B cell (primary cell): ENCODE measurements at places on chromosomes 4 and X.

GRCh38 chr4:84325625-84326024, 173.5 kb downstream of the NKX6-1 start:
- no peak for DNase-seq

- peak; percentile 75 for DNase-seq
Measured at GRCh38 chr4:173168396-173169177, at the start of gene GALNT7. Gene GALNT7, plus strand, starts transcription at chr4:173168811. Its CDS starts 25 bp downstream, at chr4:173168836.

- DNase-seq: no peak
Measured at GRCh38 chr4:94428884-94429283, 22.9 kb upstream of the PDLIM5 start.

DNA sequence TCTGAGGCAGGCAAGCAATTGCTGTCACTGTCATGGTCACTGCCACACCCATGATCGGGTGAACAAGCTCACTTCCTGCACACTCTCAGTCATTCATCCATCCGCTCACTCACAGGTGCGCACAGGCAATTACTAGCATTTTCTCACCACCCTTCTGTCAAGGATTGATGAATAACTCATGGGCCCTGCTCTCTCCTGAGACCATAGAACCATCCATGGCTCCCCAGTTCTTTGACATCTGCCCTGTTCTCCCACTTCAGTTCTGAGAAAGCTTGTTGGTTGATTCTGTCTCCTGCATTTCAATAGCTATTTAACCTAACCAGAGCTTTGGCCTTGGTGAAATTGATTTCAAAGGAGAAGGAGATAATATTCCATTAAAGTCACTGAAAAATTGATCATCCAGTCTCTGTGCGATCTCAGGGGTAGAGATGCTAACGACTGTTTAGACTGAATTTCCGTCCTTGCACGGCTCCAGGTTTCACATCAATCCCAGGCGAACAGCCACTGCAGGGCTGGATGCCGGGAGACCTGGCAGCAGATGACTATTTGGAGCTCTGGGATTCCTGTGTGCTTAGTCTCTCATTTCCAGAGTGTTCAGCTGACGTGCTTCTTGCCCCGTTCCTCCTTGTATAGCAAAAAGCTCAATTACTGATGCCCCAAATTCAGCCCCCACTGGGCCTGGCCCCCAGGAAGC, 36.9 kb upstream of the ADRA2C start:
- DNase-seq: no peak

DNA sequence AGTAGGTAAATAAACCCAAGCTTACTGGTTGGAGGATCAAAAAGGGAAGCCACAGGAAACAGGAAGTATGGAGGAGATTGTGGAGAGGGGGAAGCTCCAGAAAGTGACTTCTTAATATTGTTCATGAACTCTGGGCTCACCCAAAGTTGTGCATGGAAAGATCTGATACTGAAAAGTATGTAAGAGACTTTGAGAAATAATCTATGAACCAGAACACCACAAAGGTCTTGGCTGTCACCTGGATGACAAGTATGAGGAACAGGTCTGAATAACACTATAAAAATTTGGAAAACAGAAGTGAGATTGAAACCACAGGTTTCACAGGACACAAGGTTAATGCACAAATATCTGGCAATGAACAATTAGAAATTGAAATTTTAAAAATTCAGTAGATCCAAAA, 567.4 kb downstream of the INPP4B start:
- DNase-seq: no peak

- no peak for DNase-seq
Measured at GRCh38 chr4:84722720-84723119, 139.8 kb downstream of the CDS1 start.

DNA sequence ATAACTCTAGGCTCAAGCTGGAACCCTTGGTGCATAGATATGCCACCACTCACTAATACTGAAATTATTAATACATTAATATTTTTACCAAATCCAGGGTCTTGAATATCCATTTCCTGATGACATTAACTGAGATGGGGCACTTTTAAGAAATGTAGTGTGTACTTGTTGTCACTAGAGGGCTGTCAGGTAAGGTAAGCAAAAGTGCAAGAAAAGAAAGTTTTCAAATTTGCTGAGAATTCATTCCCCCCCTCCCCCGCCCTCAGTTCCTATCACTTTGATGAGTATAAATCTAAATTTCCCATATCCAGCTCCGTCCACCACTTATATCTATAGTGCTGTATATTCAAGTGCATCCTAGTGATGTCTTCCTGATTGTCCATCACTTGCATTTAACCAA, 20.5 kb upstream of the WDR44 start:
- DNase-seq: no peak

DNA sequence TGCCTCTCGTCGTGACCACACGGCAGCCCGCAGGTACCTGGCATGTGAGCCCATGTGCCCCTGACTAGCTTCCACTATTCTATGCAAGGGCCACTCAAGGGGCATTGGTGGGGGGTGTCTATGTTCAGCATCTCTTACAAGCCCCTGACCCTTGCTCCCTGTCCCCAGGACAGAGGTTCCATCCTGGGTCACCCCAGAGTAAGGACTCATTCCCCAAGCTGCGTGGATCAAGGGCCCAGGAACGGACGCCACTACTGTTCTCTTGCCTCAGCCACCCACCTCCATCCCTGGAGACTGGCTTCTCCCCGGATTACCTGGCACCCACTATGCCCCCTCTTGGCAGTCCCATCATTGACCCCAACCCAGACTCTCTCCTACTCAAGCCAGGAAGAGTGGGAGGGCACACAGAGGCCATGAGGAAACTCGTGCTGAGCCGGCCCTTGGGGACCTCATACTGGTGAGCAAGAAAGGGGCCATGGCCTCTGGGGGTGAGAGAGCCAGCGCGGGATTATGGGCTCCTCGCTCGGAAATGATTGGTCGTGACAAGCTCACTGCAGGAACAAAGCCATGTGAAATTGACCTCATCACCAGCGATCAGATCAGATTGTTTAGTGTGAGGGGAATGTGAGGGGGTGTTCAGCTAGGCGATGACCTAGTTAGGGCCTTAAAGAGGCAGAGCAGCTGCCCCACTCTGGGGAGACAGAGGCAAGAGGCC, 50.1 kb upstream of the PJA1 start:
- no peak for DNase-seq

DNA sequence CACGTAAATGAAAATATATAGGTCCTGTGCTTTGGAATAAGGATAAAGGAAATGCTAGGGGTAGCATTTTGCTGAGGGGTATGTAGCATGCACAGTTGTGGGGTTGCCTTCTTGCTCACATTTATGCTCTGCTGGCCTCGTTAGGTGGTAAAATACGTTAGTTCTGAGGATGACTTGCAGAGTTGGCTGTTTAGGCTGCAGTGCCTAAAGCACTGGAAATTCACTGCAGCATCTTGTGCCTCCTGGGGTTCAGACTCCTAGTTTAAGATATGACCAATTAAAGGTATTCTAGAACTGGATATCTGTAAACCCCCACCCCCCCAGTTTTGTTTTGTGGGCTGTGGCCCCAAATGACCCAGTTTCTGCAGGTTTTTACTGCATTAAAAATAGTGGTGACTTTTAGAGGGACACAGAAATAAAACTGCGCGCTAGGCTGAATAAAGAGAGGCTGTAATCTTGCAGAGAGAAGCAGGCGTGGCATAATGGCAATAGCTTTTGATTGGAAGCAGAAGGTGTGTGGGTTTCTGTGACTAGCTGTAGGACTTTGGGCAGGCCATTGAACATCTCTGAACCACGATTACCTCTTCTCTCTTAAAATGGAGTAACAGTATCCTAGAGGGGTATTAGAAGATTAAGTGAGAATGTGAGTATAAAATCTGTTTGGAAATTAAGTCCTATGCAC, 79.3 kb downstream of the REPS2 start:
- DNase-seq: no peak

- peak; percentile 33 for DNase-seq
Measured at GRCh38 chr4:111937368-111937767, 207.9 kb upstream of the FAM241A start.

DNA sequence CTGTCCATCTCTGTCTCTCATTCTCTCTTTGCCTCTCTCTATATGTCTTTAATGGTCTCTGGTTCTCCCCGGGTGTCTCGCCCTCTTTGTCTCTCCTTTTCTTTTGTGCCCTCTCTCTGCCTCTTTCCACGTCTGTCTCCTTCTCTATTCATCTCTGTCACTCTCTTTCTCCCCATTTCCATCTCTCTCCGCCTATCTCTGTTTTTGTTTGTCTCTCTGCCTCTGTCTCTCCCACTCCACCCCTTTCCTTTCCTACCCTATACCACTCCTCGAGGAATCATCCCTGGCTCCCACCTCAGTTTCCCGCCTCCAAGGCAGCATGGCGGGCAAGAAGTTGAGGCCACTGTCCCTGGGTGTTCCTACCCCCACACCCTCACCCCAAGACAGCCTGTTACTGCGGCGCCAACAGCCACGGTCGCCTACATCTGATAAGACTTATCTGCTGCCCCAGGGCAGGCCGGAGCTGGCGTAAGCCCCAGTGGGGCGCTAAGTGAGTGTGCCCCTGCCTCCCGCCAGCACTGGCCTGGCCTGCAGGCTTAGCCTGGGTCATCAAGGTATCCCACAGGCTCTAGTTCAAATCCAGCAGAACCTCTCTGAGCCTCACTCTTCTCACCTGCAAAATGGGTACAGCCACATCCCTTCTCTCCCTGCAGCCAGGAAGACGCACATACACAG, 713 bp upstream of the GATA1 start:
- no peak for DNase-seq

DNA sequence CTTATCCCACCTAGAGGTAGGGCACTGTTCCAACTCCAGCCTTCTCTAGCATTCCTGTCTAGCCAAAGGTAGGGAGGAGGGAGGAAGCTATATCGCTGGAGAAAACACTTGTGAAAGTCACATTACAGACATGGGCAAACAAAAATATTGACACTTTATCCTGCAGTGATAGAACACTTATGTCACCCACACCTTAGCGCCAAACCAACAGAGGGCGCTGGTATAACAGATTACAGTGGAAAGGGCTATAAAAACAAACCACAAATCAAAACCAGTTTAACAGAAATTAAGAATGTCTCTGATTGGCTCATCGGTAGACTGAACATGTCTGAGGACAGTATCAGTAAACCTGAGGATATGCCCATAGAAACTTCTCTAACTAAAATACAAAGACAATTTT, 451.3 kb downstream of the TLL1 start:
- no peak for DNase-seq

- DNase-seq: no peak
Measured at GRCh38 chr4:132214519-132214918, 934.6 kb upstream of the PCDH10 start.

- peak; percentile 73 for DNase-seq
Measured at GRCh38 chrX:129961180-129962083, 21.0 kb upstream of the BCORL1 start.

DNA sequence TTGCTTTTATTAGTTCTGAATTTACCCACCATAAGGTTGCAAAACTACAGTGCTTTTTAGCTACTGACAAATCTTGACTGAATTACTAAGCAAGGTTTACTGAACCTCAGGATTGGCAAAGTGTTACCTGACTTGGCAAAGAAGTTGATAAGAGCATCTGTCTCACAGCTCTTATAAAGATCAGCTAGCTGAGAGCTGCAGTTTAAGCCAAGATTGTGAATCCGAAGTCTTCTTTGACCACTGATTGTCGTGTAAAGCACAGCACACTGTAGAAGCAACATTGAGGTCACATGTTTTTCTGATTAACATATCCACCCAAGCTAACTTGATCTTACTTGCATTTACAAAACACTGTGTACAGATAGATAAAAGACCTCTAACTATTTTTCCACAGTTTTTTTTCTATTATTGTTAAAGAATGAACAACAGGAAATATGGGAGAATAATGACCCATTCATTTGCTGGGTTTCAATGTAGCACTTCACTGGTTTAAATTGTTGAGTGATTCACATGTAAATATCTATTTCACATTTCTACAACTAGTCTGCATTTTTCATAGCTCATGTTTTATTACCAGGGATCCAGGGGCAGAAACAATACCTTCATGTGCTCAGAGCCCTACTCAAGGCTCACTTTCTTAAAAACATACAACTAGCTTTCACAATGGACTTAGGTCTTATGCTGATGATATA, 54.0 kb downstream of the METTL14 start:
- no peak for DNase-seq

GRCh38 chrX:10190367-10190766, 33.6 kb downstream of the CLCN4 start:
- peak; percentile 64 for DNase-seq

GRCh38 chr4:15173251-15173650, 171.0 kb downstream of the CPEB2 start:
- no peak for DNase-seq

- no peak for DNase-seq
Measured at GRCh38 chrX:151478058-151478457, 81.1 kb downstream of the VMA21 start.

GRCh38 chr4:57763070-57763469, 652.9 kb upstream of the IGFBP7 start:
- DNase-seq: no peak

DNA sequence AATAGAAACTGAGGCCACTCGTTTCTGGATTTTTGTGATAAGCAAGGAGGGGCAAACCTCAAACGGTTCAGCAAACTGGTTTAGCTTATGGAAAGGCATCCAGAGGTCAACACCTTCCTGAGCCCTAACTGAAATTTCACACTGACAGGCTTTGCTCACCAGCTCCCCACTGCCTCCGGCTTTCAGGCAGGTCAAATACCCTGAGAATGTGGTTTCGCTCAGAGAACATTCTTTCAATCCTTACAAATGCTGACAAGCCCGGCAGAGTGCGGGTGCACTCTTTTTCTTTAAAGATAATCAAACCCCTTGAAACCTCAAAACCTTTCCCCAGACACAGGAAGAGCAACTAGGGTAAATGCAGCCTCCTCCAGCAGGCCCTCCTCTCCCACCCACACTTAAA, 41.5 kb downstream of the CD40LG start:
- DNase-seq: no peak

GRCh38 chr4:186727977-186728519, 4.4 kb upstream of the FAT1 start:
- no peak for DNase-seq

DNA sequence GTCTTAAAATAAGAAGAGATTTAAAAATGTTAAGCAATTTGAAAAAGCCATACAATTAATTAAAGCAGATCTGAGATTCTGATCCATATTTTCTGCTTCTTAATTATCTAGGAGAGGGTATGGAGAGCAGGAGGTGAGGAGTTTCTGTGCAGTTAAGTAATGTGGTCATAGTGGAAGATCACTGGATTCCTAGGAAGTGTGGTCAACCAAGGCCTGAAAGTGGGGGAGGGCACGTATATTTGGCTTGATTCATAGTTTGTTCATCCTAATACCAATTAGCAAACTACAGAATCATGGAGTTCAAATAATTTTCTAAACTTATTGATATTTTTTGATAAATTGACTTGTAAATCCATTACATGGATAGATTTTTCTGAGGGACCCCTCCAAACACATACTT, 768.3 kb downstream of the RAPGEF2 start:
- no peak for DNase-seq

- no peak for DNase-seq
Measured at GRCh38 chrX:37350034-37350365, 836 bp downstream of the PRRG1 start.

- no peak for DNase-seq
Measured at GRCh38 chr4:26323821-26324220, 3.0 kb downstream of the RBPJ start.
